ENCODE measurements at places on chromosomes 6 and 20.

- no peak for DNase-seq
Observed at GRCh38 chr6:56961151-56961550, 6.2 kb downstream of the BEND6 start.

GRCh38 chr6:45112711-45113110 is 215.4 kb upstream of the RUNX2 start:
- no peak for DNase-seq

- no peak for DNase-seq
Observed at GRCh38 chr6:142276256-142276655, 25.6 kb upstream of the ADGRG6 start.

- DNase-seq, result peak; percentile 55
Observed at GRCh38 chr20:18001131-18001921, 32.5 kb downstream of the MGME1 start.

- no peak for DNase-seq
Observed at GRCh38 chr6:85556992-85557668, 36.5 kb downstream of the SNX14 start.

DNA sequence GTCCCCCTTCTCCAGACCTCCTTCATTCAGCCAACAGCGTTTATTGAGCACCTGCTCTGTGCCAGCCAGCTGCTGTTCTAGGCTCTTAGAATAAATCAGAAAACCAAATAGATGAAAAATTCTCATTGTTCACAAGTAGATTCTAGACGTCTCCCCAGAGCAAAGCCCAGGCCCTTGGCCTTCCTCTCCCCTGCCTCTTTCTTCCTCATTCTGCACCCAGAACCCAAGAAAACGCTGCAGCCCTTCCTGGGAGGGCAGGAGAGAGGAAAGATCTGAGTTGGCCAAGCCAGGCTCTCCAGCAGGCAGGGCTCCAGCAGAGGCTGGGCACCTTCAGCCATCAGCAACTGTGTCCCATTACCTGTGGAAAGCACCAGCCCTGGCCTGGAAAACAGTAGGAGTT is 12.0 kb upstream of the BPI start:
- no peak for DNase-seq

DNA sequence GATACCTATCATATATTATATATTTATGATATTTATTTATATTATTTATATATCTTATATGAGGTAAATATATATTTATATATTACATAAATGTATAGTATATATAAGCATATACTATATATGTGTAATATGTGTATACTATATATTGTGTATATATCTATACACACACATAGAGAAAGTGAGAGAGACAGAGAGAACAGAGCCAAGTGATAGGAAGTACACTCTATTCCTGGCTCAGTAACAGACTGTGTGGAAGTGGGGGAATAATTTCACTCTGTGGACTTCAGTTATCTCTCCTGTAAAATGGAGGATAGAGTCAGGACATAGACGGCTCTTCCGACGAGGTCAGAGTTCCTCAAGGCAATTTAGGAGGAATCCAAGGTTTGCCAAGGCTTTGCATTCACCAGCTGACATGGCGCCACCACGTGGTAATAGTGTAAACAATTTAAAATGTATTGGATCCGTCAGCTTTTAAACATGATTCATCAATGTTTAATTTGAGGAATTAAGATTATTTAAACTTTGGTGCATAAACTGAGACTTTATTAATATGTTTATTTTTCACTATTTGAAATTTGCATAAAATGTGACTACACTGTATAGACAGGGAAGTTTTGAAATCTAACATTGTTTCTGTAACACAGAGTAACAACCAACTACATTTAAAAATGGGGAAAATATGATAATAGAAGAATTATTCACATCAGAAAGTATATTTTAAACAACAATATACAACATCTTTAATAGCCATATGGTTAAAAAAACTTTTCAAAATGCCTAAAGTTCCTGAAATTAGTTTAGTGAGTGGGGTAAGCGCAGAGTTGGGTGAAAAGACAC is 75.4 kb upstream of the TMEM244 start:
- DNase-seq, result no peak

- no peak for DNase-seq
Observed at GRCh38 chr6:44327096-44327495, 13.9 kb upstream of the AARS2 start.

DNA sequence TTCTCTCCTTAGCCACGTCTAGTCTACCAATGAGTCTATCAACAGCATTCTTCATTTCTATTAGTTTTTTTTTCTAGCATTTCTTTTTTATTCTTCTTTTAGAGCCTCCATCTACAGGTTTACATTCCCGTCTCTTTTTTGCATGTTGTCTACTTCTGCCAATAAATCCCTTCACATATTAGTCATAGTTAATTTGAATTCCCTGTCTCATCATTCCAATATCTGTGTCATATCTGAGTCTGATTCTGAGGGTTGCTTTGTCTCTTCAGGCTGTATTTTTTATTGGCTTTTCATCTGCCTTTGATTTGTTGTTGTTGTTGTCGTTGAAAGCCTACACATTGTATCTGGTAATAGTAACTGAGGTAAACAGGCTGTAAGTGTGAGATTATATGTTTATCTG is 104.6 kb downstream of the HMGCLL1 start:
- DNase-seq, result no peak

DNA sequence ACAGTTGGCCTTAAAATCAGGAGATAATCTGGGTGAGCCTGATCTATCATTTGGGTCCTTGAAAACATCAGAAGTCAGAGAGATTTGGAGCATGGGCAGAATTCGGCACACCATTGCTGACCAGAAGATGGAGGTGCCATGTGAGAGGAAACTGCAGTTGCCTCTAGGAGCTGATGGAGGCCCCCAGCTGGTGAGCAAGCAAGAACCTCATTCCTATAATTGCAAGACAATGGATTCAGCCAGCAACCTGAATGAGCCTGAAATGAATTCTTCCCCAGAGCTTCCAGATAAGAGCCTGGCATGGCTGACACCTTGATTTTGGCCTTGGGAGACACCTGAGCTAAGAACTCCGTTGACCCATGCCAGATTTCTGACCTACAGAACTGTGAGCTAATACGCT is 76.3 kb upstream of the FYN start:
- DNase-seq, result no peak

DNA sequence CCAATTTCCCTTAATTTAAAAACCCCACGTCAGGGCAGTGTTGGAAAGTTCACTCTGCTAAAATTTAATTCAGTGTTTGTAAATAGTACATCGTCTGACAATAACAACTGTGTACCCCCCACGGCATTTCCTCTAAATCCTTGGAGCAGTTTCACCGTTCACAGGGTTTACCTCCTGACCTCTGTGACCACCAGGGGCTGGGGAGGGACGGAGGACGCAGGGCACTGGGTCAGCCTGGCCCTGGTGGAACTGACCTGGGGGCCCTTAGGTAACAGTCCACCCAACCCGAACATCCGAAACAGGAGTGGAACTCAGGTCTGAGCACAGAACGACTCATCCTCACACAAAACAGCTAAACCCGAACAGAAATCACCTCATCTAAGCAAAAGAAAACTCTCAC is 2.1 kb downstream of the ZBTB46 start:
- DNase-seq, result no peak

DNA sequence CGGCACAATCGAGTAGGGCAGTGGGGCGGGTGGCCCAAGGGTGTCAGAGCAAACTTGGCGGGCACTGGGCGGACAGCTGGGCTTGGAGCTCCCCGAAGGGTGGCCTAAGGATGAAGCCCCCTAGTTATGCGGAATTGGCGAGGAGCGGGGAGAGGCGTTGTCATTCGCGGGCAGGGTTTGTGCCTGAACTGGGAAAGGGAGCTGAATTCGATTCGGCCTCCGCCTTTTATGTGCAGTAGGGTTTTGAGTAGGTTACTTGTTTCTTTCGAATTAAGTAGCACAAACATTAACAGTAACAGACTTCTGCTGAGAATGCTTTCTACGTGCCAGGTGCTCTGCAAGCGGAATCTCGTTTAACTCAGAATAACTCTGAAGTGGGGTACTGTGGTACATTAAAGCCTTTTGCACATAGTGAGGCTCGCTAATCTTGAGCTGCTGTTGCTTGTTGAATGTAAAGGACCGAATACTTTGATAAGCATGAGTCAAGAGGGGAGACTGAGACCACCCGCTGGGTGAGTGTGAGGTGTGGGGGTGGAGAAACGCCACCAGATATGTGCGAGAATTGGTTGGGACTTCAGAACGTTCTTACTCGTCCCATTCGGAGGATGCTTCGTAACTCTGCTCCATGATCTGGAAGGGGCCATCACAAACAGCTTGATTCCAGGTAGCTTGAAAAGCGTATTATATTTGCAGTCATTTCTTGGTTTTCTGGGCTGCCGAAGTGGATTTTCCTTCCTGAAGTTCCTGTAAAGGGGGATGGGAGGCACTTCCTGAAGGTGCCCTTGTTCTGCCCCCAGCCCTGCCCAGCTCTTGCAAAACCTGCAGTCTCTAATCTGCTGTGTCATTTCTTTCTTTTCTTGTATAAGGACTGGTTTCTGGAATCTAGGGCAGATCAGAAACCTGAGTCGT is 833 bp downstream of the RAB5IF start:
- DNase-seq, result no peak

- no peak for DNase-seq
Observed at GRCh38 chr6:31576897-31577578, 1.7 kb downstream of the TNF start.

- DNase-seq, result no peak
Observed at GRCh38 chr6:135665935-135666334, 168.4 kb upstream of the AHI1 start.

- DNase-seq, result no peak
Observed at GRCh38 chr6:170388113-170388512, 81.6 kb downstream of the FAM120B start.

All from uterus (tissue), 4 donors.